ENCODE measurements at places on chromosomes 1 and 21. TPM values are rescaled to one million over a fixed set of nuclear protein-coding genes. Genes with fewer than 3 reads are reported as not detected.

Gene OR14K1
- total RNA-seq = not detected

Gene FMO5
- 5.2 TPM for total RNA-seq

Gene NHLH1
- under 0.01 TPM for total RNA-seq

Gene TRIM63
- total RNA-seq = not detected

Gene RYR2
- 0.43 TPM for total RNA-seq

Gene TLCD4
- 4.4 TPM for total RNA-seq

Gene FAM151A
- not detected for total RNA-seq

Gene CBS
- 31.9 TPM for total RNA-seq

Data from articular chondrocyte of knee joint (primary cell).